Stimulated activated CD4-positive, alpha-beta T cell treated with anti-CD3 and anti-CD28 coated beads, Interleukin-12 subunit alpha, Interleukin-12 subunit beta, amount 100 ng/mL, for 4 hours (primary cell): ENCODE measurements at places on chromosomes 2 and 18.

DNA sequence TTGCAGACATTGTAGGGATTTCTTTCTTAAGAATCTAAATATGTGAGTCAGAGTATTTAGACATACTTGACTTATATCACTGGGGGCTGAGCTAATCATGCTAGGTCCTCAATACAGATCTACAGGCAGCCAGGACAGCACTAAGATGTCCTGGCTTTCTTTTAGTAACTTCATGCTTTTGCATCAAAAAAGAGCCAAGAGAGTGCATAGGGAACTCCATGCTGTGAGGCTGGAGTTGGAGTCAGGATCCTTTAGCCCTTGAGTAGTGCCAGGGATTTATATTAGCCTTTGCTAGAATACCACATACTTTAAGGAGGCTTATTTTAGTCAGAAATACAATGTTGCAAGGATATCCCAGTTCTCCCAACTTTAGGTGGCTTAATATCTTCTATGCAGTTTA, 289.7 kb downstream of the CCDC85A start:
- DNase-seq: no peak

- no peak for DNase-seq
Observed at GRCh38 chr2:60472041-60472440, 81.4 kb downstream of the BCL11A start.

DNA sequence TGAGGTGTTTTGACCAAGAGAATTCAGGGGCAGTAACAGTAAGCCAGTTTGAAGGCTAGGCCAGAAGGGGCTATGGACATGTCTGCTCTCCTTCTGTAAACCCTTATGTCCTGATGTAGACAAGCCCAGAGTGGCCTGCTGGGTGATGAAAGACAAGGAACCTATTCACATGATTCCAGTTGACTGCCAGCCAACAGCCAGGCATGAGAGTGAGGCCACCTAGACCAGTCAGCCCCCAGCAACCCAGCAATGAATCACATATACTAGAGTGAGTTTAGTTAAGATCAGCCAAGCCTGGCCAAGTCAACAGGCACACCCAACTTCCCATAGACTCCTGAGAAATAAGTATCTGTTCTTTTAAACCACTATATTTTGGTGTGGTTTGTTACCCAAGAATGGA, 1889.7 kb upstream of the CELF4 start:
- no peak for DNase-seq

- no peak for DNase-seq
Observed at GRCh38 chr2:9811679-9812511, 31.4 kb upstream of the TAF1B start.

- peak; percentile 9 for DNase-seq
Observed at GRCh38 chr2:88590998-88591613, 36.2 kb downstream of the EIF2AK3 start.

GRCh38 chr2:18402831-18403230, 157.6 kb downstream of the RDH14 start:
- DNase-seq: no peak

GRCh38 chr18:79874553-79875530, 76.6 kb downstream of the SLC66A2 start:
- no peak for DNase-seq

DNA sequence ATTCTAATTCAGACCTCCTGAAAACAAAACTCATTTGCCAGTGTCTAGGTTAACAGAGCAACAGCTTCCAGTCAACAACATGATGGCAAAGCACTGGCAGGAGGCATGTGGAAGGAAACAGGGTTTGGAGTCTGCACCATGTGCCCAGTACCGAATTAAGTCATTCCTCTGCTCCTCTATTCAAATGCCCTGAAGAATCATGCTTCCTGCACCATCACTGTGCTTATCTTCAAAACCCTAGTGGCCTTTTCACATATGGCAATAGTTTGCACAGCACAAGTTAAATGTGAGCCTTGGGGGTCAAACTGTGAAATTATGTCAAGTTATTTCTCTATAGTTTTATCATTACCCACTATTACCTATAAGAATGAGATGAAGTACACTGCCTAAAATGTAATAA, 75.4 kb upstream of the GRB14 start:
- DNase-seq: no peak

- no peak for DNase-seq
Observed at GRCh38 chr2:161422816-161423403, 6.8 kb downstream of the TBR1 start.
